ENCODE measurements at places on chromosomes 3 and 15. TPM values are rescaled to one million over a fixed set of nuclear protein-coding genes. Genes with fewer than 3 reads are reported as not detected.

GRCh38 chr3:169241630-169241990 is 421.9 kb downstream of the MECOM start:
- H3K4me3 ChIP-seq, result peak overlapping the region; percentile 63
- peak overlapping the region; percentile 78 for H3K27ac ChIP-seq
- DNase-seq, result no peak

- H3K27ac ChIP-seq, result no peak overlapping the region
- no peak for DNase-seq
- H3K36me3 ChIP-seq, result no peaks in the 10 kb centered on the region
- peaks cover 26% of the 10 kb centered on the region for H3K27me3 ChIP-seq
- no peak overlapping the region for H3K4me3 ChIP-seq
- H3K4me1 ChIP-seq, result peaks cover 43% of the 10 kb centered on the region
Measured at GRCh38 chr15:92662762-92663161, 7.2 kb upstream of the FAM174B start.

DNA sequence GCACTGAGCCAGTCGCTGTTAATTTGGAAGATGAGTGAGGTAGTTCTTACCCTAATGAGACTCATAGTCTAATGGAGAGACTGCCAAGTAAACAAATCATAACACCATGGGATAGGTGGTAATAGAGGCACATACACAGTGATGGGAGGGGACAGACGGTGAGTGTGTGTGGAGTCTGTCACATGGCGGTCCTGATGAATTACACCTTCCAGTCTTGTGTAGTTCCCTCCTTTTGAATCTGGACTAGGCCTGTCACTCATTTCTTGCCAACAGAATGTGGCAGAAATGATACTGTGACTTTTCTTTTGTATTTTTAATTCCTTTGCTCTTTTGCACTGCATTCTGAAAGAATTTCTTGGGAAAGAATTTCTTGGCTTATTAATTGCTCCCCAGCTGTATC is 78.1 kb downstream of the NR1D2 start:
- no peaks in the 10 kb centered on the region for H3K36me3 ChIP-seq
- no peaks in the 10 kb centered on the region for H3K4me1 ChIP-seq
- H3K4me3 ChIP-seq, result no peak overlapping the region
- H3K27ac ChIP-seq, result no peak overlapping the region

DNA sequence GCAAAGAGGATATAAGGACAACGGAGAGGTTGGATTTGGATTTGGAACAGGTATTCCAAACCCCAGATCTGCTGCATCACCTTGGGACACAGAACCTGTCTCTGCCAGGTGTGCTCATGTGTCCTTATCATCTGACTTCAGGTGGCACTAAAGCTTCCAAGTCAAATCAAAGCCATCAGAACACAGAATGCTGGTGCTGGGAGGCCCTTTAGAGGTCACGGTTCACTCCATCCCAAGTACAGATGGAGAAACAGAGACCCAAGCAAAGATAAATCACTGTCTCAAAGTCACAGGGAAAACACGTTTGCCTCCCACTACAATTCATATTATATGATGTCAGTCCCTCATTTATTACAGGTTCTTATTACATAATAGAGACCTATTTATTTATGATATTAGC is 72.8 kb downstream of the HES1 start:
- no peak for DNase-seq
- H3K4me1 ChIP-seq, result peaks cover 46% of the 10 kb centered on the region
- H3K4me3 ChIP-seq, result no peak overlapping the region
- no peak overlapping the region for H3K27ac ChIP-seq

DNA sequence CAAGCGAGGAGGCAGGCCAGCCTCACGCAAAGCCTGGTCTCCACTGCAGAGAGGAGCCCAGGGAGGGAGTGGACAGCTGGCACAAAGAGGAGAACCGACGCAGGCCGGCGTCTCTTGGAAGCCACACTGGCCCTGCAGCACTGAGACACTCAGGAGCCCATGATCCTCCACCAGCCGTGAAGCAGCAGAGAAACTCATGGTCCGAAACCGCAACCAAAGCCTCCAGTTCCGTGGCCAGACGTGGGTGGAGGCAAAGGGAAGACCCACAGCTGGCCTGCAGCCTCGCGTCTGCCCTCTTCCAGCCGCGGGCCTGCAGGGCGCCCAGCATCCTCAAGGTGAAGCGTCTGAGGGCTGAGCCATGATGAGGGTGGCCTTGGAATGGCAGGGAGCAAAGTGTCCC is 62.2 kb upstream of the SEC61A1 start:
- H3K27me3 ChIP-seq, result peaks cover 37% of the 10 kb centered on the region
- H3K4me1 ChIP-seq, result no peaks in the 10 kb centered on the region
- no peaks in the 10 kb centered on the region for H3K36me3 ChIP-seq

- H3K4me3 ChIP-seq, result no peak overlapping the region
- H3K27me3 ChIP-seq, result no peaks in the 10 kb centered on the region
- peaks cover 32% of the 10 kb centered on the region for H3K36me3 ChIP-seq
- no peak for DNase-seq
- H3K27ac ChIP-seq, result no peak overlapping the region
- H3K4me1 ChIP-seq, result no peaks in the 10 kb centered on the region
Measured at GRCh38 chr3:47863391-47864128, 60.6 kb downstream of the DHX30 start.

The TM6SF1 gene
- total RNA-seq, result 0.79 TPM

The BLM gene
- 40.5 TPM for total RNA-seq

GRCh38 chr3:11713171-11713570 is 69.5 kb upstream of the VGLL4 start:
- peaks cover 20% of the 10 kb centered on the region for H3K4me1 ChIP-seq
- no peak overlapping the region for H3K4me3 ChIP-seq
- peaks cover 18% of the 10 kb centered on the region for H3K36me3 ChIP-seq
- H3K27ac ChIP-seq, result no peak overlapping the region

DNA sequence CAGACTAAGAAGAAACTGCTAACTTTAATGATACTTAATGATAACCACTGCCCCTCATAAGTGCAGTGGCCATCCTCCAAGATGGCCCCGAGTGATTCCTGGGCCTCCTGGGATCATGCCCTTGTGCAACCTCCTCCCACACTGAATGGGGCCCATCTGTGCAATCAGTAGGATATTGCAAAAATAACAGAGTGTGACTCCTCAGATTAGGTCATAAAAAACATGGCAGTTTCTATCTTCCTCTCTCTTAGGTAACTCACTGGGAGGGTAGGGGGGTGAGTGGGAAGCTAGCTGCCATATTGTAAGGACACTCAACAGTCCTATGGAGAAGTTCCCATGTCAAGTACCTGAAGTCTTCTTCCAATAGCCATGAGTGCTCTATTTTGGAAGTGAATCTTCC is 173.0 kb downstream of the SHQ1 start:
- DNase-seq, result no peak
- no peaks in the 10 kb centered on the region for H3K27me3 ChIP-seq
- H3K4me3 ChIP-seq, result no peak overlapping the region
- no peaks in the 10 kb centered on the region for H3K36me3 ChIP-seq
- H3K27ac ChIP-seq, result no peak overlapping the region
- peaks cover 9% of the 10 kb centered on the region for H3K4me1 ChIP-seq

DNA sequence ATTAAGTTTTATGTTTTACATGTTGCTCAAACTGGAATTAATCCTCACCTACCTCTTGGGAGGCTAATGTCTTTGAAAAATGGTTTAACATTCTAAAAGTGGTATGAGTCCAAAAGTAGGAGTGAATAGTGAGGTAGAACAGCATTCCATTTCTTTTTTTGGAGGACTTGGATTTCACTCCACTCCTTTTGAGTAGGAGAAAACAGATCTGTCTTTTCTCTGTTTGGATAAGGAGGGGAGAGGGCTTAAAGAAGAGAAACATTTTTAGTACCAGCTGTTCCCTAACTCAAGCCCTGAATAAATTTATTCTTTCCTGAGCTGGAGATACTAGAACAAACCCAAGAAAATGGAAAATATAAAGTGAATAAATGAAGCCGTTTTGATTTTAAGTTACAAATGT is 687.9 kb downstream of the MECOM start:
- no peaks in the 10 kb centered on the region for H3K27me3 ChIP-seq
- no peak for DNase-seq
- no peak overlapping the region for H3K4me3 ChIP-seq
- H3K27ac ChIP-seq, result no peak overlapping the region
- no peaks in the 10 kb centered on the region for H3K36me3 ChIP-seq
- H3K4me1 ChIP-seq, result no peaks in the 10 kb centered on the region

GRCh38 chr15:62254137-62254934 is 89.3 kb upstream of the C2CD4B start:
- no peak overlapping the region for H3K4me3 ChIP-seq
- peaks cover 8% of the 10 kb centered on the region for H3K4me1 ChIP-seq
- H3K36me3 ChIP-seq, result peaks cover 3% of the 10 kb centered on the region
- DNase-seq, result peak; percentile 84

DNA sequence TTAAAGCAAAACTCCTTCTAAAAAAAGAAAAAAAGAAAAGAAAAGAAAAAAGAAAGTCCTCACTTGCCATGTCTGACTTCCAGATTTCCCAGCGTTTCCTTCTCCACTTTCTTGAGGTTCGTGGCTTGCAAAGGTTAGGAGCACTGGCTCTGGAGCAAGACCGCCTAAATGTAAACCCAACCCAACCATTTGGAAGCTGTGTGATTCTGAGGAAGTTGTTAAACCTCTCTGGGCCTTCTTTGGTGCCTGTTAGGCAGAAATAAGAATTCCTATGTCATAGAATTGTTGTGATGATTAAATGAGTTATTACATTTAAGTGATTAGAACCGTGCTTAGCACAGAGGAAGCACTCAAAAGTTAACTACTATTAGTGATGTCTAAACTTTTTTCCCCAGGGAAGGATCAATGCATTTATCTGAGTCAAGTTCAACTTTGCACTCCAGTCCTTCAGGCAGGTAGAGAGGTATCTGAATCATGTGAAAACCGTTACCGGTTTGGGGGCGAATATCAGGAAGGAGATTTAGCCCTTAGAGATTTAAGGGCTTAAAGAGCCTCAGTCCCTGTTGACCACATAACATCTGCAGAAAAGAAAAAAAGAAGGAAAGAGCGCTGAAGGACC is 78.3 kb upstream of the HES1 start:
- H3K4me3 ChIP-seq, result peak overlapping the region; percentile 57
- peak overlapping the region; percentile 89 for H3K27ac ChIP-seq
- peaks cover 36% of the 10 kb centered on the region for H3K27me3 ChIP-seq
- peaks cover 5% of the 10 kb centered on the region for H3K36me3 ChIP-seq

DNA sequence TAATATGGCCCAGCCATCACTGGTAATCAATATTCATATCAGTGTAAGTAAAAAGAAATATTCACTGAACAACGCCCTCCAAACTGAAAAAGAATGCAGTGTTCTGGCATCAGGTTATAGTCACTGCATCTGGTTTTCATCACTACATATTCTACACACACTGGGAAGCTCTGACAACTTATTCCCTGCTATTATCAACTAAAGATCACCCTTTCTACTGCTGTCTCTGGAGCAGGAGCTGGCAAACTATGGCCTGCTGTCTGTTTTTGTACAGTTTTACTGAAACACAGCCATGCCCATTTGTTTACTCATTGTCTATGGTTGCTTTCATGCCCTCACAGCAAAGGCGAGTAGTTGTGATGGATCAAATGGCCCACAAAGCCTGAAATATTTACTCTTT is 35.3 kb downstream of the TUBGCP4 start:
- no peak overlapping the region for H3K4me3 ChIP-seq
- no peak for DNase-seq
- H3K36me3 ChIP-seq, result peaks cover 87% of the 10 kb centered on the region
- no peaks in the 10 kb centered on the region for H3K4me1 ChIP-seq
- H3K27me3 ChIP-seq, result no peaks in the 10 kb centered on the region

GRCh38 chr15:47394286-47394809 is 323.0 kb upstream of the SEMA6D start:
- no peak overlapping the region for H3K4me3 ChIP-seq
- H3K36me3 ChIP-seq, result no peaks in the 10 kb centered on the region
- H3K27ac ChIP-seq, result no peak overlapping the region
- H3K4me1 ChIP-seq, result peaks cover 39% of the 10 kb centered on the region
- DNase-seq, result no peak

DNA sequence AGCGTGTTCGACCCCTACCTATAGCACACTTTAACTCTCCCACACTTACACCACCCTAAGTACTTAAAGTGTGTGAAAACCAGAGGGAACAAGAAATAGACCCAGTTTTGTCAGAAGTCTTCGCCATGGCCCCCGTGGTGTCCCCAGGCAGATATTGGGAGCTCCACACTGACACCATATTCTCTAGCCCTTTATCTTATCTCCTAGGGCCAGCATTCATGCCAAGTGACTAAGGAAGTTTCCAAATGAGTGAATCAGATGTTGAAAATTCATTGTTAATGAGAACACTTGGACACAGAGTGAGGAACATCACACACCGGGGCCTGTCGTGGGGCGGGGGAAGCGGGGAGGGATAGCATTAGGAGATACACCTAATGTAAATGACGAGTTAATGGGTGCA is 31.8 kb downstream of the P3H2 start:
- H3K27ac ChIP-seq, result peak overlapping the region; percentile 67
- H3K4me3 ChIP-seq, result no peak overlapping the region
- peaks cover 42% of the 10 kb centered on the region for H3K4me1 ChIP-seq
- H3K27me3 ChIP-seq, result no peaks in the 10 kb centered on the region
- peaks cover 3% of the 10 kb centered on the region for H3K36me3 ChIP-seq

The RASSF1 gene
- total RNA-seq, result 13.2 TPM

DNA sequence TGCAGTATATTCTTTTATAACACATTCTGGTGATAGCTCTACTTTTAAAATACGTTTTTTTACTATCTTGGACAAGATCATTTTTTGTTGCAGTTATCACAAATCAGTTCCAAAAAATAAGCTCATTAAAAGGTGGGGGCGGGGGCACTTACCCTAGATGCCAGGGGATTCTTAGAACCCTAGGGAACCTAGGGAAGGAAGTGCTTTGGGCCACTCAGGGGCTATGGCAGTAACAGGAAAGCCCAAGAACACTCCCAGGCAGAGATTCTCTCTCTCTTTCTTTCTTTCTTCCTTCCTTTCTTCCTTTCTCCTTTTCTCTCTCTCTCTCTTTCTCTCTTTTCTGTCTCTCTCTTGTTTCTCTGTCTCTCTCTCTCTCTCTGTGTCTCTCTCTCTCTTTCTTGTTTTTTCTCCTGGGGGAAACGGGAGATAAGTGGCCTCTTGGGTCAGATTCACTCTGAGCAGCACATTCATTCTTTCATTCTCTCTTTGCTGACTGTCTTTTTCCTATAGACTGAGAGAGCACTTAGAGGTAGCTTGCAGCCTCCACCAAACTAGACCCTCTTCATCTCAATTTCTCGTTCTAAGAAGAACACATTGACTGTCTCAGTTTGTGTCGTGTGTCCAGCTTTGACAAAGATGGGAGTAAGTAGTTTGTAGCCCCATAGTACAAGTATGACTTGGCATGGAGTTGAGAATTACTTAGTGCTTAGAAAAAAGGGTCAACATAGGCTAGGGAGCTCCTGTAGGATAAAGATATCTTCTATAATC is 16.6 kb downstream of the SCAANT1 start:
- no peak for DNase-seq
- H3K27ac ChIP-seq, result no peak overlapping the region
- H3K4me3 ChIP-seq, result no peak overlapping the region
- peaks cover 19% of the 10 kb centered on the region for H3K4me1 ChIP-seq
- no peaks in the 10 kb centered on the region for H3K27me3 ChIP-seq
- H3K36me3 ChIP-seq, result peaks cover 8% of the 10 kb centered on the region

GRCh38 chr15:36429707-36430106 is 149.7 kb upstream of the CDIN1 start:
- H3K27ac ChIP-seq, result no peak overlapping the region
- no peaks in the 10 kb centered on the region for H3K36me3 ChIP-seq
- no peak overlapping the region for H3K4me3 ChIP-seq
- no peaks in the 10 kb centered on the region for H3K27me3 ChIP-seq
- H3K4me1 ChIP-seq, result peaks cover 14% of the 10 kb centered on the region
